Stimulated activated naive CD8-positive, alpha-beta T cell treated with anti-CD3 and anti-CD28 coated beads, Interleukin-15, amount 100 ng/mL, for 72 hours (primary cell): ENCODE measurements at places on chromosomes 16 and 17.

DNA sequence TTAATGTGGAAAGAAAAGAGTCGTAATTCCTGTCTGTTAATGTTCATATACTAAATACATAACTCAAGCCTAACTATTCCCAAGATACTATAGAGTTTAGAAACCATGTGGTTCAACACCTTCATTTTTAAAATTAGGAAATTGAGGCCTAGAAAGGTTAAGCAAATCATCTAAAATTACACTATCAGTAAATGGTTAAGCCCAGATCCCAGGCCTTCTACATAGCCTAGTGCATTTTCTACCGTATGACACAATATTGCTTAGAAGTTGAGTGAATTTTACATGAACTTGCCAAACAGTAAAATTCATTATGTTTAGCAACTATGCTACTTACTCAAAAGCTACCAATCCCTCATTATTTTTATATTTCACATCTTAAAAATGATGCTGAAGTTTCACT lies 6.8 kb downstream of the NACA2 start:
- no peak for DNase-seq

DNA sequence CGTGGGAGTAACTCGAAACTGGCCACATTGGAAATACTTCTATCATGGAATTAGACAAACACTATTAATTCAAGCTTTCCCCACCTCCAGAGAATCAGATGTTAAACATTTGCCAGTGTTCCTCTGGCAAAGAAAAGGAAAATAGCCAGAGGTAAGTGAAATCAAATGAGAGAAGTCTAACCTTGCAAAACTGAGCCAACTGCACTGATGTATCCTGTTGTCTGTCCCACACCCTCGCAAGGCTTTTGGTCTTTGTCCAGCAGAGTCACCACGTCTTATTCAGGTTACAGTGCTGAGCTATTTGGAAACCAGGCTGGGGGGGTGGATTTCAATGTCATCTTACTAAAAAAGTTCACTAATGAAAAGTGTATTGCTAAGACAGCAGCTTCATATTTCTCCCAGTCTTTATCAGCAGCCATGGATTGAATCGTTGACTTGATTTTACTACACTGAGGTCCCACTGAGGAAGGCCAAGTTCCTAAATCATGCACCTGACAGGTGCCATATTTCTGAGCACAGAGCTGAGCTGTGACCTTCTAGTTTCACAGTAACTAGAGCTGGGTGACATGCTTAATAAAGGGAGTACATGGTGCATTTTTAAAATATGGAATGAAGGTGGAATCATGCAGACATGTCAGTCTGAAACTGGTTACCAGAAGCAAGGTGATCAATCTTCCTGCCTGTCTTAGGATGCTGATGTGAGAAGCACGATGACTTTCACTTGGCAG lies 85.2 kb upstream of the HSBP1 start:
- DNase-seq: no peak

DNA sequence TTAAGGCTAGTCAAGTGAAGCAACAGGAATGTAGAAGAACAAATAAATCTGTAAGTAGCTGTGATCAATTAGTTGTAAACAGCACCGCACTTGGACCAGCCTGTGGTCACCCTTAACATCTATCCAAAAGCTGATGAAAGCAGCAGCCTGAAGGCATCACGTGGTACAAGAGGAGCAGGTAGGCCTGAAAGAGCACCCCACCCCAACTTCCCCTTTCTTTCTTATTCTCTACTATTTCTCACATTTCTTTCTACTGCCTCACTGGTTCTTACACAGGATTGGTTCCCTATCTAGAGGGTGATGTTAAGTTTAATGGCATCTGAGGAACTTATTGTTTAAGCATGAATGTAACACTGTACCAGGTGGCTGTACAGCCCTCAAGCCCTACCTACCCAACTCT lies 42.6 kb upstream of the CLEC18B start:
- DNase-seq: no peak

- DNase-seq: no peak
These were observed 361.0 kb downstream of the CDH13 start for GRCh38 chr16:82987767-82988166.

DNA sequence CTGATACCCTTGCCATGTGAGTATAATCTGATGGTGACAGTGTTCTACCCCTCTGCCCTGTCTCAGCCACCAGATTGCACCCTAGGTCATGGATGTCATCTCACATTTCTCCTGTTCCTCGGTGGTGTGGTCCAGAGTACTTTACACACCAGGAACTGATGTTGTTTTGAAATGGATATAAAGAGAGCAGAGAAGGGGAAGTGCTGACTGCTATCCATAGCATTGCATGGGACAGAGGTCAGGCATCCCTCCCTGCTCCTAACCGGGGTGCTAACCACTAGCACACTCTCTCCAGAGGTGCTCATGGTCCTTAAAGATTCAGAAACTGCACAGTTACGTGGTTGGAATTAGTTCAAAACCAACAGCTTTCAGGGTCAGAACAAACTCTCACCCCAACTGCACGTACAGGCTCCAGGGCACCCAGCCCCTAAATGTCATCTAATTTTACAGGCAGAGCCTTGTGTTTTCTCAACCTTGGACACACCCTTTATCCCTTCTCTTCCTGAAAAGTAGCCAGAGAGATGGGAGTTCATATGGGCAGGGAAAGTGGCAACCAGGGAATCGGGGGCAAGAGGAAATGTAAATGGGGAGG lies 16.3 kb downstream of the TTLL6 start:
- DNase-seq: no peak

- DNase-seq: peak; percentile 44
These were observed 11.2 kb upstream of the EEF2K start for GRCh38 chr16:22194707-22195444.

DNA sequence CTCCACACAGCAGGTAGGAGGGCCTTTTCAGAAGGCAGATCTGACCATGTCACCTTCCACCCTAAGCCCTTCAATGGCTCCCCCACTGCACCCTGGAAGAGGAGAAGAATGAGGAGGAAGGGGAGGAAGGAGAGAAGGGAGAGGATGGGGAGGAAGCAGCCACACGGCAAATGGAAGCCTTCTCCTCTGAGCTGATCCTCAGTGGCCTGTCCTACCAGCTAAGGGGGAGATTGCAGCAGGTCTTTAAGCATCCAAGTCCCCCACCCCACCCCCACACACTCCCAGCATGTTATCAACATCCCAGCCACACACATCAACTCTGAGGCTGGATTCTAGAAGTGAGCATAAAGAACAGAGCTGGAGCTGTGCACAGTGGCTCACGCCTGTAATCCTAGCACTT lies 46.2 kb upstream of the RBFOX3 start:
- DNase-seq: no peak

- no peak for DNase-seq
These were observed 10.7 kb upstream of the KRT28 start for GRCh38 chr17:40810494-40810893.

DNA sequence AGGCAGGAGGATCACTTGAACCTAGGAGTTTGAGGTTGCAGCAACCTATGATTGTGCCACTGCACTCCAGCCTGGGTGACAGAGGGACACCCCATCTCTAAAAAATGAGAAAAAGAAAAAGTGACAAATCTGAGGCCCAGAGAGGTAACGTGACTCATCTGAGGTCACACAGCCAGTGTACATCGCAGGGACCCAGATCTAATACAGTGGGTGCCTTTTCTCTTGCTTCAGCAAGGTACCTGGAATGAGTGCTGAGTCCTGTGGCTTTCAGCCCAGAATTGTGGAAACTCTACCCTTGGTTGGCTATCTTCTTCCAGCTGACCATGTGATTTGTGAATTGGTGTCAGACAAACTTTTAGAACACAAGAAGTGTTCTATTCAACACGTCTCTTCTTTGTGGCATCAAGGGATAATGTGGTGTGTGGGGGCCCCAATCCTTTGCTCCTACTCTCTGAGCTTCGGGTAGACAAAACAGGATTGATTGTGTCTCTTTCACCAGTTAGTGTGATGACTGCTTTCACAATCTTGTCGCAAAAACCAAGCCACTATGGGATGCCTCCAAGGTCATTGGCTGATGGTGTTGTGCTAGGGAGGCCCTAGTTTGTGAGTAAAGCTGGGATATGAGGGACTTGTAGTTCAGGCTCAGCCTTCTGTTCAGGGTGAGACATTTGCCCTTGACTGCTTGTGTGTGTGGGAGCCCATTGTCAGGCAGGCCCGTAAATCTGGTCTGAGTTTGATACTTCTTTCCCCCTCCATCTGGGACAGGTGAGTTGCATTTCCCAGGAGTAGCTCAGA lies 71.0 kb downstream of the MSI2 start:
- peak; percentile 13 for DNase-seq

DNA sequence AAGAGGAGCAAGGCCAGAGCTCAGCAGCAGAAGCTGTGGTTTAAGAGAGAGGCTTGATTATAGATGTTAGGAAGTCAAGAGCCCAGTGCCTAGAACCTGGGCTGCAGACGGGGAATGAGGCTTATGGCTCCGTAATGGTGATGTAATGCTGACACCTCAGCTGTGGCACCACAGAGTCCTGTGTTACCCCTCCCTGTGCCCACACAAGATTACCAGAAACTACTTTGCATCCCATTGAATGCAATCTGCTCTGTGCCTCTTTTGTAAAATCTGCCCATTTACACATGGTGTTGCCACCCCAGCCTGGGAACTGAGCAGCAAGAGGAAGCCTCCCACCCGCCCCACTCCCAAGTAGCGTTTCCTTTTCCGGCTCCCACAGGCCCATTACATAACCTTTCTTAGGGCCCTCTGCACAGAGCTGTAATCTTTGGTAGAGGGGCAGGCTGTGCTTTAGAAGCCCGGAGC lies 57.0 kb downstream of the PITPNC1 start:
- DNase-seq: peak; percentile 78

DNA sequence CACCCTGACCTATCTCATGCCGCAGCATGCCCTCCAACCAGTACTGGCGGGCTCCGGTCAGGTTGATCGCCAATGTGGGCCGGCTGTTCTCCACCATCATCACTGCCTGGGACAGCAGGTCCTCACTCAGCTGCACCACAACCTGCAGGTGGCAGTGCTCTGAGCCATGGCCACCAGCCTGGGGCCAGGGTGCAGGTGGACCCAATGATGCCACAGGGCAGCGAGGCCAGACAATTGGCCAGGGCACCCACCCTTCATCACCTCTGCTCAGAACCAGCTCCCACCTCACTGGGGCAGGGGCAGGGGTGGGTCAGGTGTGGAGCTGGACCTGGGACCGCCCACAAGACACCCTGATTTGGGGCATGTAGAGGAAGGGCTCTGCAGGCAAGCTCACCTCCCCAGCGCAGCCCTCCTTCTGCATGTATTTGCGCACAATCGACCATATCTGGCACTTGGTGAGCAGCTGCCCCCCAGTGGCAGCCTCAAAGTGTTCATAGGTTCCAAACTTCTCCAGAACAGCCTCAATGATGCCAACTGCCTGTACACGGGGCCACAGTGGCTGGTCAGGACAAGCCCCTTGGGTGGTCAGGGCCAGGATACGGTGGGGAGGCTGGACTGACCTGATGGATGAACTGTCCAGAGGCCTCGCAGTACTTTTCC lies 4.2 kb downstream of the MATCAP1 start:
- no peak for DNase-seq

GRCh38 chr16:49515016-49515565 lies 141.5 kb downstream of the C16orf78 start:
- DNase-seq: no peak

- DNase-seq: no peak
These were observed 126.0 kb upstream of the GOT2 start for GRCh38 chr16:58859958-58860669.

DNA sequence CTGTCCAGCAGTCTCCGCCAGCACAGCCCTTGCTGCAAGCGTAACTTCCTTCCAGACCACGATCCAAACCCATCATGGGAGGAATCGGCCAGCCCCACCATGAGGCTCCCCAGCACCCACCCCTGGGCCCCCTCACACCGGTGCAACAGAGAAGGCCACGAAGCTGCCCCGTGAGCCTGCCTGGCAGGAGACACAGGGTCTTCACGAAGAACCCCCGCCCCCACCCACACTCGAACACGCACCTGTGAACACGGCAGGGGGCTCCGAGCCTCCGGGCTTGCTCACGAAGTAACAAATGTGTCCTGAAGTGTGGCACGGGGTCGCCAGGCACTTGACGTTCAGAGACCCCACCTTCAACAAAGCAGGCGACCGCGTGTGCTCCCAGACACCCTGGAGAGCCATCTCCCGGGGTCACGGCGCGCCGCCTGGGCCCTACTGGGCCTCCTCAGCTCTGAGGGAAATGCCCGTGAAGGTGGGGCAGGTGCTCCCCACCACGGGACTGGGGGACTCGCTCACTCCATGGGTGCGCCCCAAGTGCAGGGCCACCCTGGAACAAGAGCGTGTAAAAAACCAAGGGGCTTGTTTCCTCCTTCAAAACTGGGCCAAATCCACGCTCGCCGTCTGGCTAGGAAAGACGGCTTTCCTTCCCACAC lies 7.6 kb downstream of the HAGH start:
- DNase-seq: no peak

GRCh38 chr17:5203908-5204294 lies 12.2 kb upstream of the ZNF594 start:
- DNase-seq: no peak

- no peak for DNase-seq
These were observed 1.6 kb downstream of the SPIRE2 start for GRCh38 chr16:89829630-89830437.

DNA sequence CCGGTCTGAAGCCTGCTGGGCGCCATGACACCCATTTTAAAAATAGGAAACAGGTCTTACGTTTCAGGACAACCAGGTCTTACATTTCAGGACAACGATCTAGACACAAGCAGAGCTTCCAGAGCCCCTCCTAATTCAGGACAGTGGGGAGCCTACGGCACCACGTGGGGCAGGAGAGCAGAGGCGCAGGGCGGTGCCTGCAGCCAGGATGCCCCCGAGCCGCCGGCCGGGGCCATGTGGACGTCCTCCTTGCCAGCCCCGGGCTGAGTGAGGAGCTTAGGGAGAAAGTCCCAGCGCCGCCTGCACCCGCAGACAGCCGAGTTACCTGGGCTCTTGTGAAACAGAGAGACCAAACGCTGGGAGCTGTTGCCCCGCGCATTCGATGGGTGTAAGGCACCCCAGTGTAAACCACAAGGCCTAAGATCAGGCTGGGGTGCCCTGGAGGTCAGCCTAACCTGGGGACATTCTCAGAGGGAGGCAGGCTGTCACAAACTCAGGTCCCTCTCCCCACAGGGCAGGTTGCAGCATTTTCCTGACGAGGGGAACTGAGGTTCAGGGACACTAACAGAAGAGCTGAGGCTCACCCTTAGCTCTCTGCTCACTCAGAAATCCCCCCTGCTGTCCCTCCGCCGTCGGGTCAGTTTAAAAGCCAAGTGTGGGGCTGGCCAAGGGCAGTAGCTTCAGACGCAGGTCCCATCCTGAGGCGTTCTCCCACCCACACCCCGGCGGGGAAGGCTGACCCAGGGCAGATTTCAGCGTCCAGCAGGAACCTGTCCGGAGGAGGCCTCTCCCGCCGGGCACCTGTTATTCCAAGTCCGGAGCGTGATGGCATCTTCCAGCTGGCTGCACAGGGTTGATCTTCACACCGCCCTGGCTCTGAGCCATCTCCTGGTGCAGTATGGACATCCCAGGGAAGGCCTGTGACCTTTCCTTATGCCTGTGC lies 1.8 kb upstream of the NOTUM start:
- DNase-seq: no peak
